ENCODE measurements at places on chromosomes 2 and 18.
A peak's percentile ranks its signal among the peaks of the same experiment; 100 is the strongest.

GRCh38 chr2:36382472-36382871, 26.9 kb downstream of the CRIM1 start:
- no peak for DNase-seq

DNA sequence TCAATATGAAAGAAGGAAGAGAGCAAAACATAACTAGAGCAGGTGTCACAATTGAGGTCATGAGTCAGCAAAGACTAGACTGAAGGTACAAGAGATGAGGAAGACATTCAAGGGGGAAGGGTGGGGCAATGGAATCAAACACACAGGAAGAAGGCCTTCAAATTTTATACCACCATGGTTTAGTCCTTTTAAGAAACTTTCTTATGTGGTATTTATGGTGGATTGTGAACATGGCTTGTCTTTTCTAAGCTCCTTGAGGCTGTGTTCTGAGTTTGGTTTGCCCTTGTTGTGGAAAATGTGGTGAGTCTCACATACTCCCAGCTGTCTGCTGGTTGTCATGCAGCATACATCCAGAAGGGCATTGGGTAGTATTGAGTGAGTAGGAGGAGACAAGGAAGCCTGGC, 62.1 kb downstream of the NABP1 start:
- DNase-seq, result peak; percentile 61

- no peak for DNase-seq
Measured at GRCh38 chr2:12602661-12603060, 114.1 kb upstream of the TRIB2 start.

DNA sequence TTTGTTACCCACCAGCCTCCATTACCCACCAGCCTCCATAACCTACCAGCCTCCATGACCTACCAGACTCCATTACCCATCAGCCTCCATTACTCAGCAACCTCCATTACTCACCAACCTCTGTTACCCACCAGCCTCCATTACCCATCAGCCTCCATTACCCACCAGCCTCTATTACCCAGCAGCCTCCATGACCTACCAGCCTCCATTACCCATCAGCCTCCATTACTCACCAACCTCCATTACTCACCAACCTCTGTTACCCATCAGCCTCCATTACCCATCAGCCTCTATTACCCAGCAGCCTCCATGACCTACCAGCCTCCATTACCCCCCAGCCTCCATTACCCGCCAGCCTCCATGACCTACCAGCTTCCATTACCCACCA, 133.3 kb upstream of the HS6ST1 start:
- no peak for DNase-seq

GRCh38 chr2:18242716-18243115, 317.7 kb downstream of the RDH14 start:
- DNase-seq, result no peak

- DNase-seq, result no peak
Measured at GRCh38 chr2:234708091-234708683, 211.3 kb upstream of the ARL4C start.

- DNase-seq, result no peak
Measured at GRCh38 chr2:101854877-101855276, 136.9 kb upstream of the IL1R2 start.

- peak; percentile 88 for DNase-seq
Measured at GRCh38 chr18:13137670-13138419, 80.7 kb upstream of the LDLRAD4 start.

GRCh38 chr18:29056800-29057199, 879.9 kb upstream of the CDH2 start:
- DNase-seq, result no peak

DNA sequence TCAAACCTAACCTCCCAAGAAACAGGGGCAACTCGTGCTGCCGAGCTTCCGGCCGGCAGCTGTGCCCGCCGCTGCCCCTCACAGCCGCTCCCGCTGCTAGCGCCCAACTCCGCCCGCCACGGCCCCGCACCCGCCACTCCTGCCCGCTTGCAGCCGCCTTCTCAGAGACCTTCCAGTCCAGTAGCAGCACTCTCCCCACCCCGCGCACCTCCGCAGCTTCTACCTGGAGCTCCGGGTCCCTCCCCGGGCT, 722 bp upstream of the C2orf15 start:
- DNase-seq, result no peak

DNA sequence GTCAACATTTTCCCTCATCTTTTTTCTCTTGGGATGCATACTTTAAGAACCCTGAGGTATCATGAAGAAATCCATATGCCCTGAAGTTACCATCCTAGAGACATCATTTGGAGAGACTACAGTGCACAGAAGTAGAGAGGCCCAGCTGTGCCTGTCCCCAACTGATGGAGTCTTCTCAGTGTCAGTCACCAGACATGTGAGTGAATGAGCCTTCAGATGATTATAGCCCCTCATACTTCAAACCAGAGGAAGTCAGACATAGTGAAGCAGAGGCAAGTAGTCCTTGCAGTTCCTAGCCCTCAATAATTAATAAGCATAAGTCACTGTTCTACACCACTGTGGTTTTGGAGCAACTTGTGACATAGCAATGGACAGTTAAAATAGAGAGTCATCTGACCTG, 194.4 kb upstream of the ITGA4 start:
- DNase-seq, result no peak

DNA sequence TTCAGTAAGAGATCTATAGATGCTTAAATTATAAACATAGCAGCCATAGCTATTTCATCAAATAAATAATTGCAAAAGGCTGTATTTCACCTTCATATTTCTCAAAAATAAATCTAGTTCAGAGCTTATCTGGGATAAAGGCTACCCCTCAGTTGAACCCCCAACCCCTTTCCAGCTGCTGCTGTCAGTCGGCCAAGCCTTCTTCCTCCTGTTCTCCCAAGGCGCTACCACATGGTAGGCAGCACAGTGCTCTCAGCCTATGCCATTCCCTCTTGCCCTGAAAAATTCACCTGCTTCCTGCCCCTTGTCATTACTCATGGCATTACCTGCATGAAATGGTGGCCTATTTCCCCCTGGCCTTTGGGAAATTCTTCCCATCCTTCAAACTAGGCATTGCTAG, 136.5 kb downstream of the NYAP2 start:
- no peak for DNase-seq

- no peak for DNase-seq
Measured at GRCh38 chr2:50069454-50069853, 915.1 kb upstream of the FSHR start.

- no peak for DNase-seq
Measured at GRCh38 chr2:28369358-28369757, 23.3 kb upstream of the FOSL2 start.

- DNase-seq, result peak; percentile 56
Measured at GRCh38 chr2:73284296-73285158, at the start of gene FBXO41. Gene FBXO41 (minus strand): TSS chr2:73284478. CDS start chr2:73269630, 14,848 bp downstream.

- peak; percentile 50 for DNase-seq
Measured at GRCh38 chr18:63098018-63098981, 221.3 kb downstream of the BCL2 start.

DNA sequence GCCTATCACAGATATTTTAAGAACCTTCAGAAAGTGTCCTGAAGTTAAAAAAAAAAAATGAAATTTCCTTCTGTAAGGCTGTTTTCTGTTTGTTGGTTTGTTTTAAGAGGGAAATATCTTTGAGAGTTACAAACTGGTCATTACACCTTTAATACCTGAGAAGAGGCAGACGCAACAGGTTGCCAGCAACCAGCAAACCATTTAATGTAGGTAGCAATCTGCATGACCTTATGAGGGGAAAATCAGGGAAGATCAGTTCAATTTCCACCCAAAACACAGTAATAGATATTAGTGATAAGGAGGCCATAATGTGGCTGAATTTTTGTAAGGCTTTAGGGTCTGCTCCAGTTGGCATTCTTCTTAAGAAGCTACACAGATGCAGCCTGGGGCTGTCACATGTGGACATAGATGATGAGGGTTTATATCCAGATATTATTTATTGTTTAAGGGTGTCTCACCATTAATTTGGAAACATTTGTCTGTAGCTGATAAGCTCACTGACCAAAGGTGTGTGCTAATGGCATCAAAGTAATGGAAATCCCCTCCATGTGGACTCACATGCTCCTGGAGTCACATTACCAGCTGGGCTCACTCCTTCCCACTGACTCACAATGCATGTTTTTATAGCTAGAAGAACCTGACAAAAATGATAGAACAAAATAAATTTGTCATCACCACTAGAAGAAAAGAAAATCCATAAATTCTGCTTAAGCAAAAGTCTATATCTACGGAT, 83.5 kb upstream of the DTNA start:
- no peak for DNase-seq

- DNase-seq, result no peak
Measured at GRCh38 chr18:24766376-24766775, 305.9 kb downstream of the HRH4 start.

GRCh38 chr2:3403587-3404334, 24.3 kb downstream of the TRAPPC12 start:
- no peak for DNase-seq

GRCh38 chr2:39024833-39025232, 96.0 kb downstream of the SOS1 start:
- no peak for DNase-seq

GRCh38 chr2:151973013-151973900, 125.6 kb downstream of the CACNB4 start:
- DNase-seq, result no peak

GRCh38 chr18:79695856-79696850, 16.6 kb downstream of the CTDP1 start:
- DNase-seq, result no peak

- no peak for DNase-seq
Measured at GRCh38 chr2:43228321-43228751, 1.9 kb upstream of the ZFP36L2 start.

DNA sequence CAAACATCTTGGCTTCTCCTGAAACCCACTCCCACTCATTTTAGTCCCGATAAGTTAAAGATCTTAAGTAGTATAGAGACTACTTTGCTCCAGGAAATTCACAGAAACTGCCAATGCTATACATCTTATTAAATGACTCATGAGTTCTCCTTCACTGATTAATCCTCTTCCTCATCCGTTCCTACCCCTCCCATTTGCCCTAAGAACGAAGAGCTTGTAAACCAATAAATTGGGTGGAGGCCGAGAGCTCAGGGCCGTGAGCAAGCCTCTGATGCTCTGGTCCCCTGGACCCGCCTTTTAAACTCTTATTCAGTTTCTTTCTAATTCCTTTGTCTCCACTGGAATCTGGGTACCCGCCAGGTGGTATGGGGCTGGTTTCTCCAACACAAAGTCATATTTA, 68.6 kb downstream of the METTL8 start:
- no peak for DNase-seq

GRCh38 chr2:101608408-101609310, 88.8 kb upstream of the MAP4K4 start:
- DNase-seq, result no peak

- DNase-seq, result no peak
Measured at GRCh38 chr2:203490391-203490790, 44.7 kb downstream of the RAPH1 start.
